ENCODE measurements at places on chromosomes 11 and 22. TPM values are rescaled to one million over a fixed set of nuclear protein-coding genes. Genes with fewer than 3 reads are reported as not detected.

DNA sequence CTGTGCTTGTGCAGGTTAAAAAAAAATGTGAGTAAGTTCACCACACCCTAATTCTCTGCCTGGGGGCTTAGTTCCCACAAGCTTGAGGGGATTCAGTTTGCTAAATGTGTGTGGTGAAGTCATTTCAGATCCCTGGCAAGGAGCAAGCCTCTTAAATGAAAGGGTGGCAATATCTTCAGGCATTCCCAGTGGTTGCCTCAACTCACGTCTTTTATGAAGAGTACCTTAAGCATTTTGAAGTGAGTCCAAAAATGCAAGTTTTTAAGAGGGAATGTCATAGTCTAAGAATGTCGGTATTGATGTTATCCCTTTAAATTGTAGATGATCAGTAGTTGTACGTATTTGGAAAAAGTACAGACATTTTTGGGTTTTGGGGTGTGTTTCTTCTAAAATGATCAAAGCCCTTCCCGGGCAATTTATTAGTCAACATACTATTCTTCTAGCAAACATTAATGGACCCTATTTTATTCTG lies 4.9 kb downstream of the TCP11L1 start:
- DNase-seq = no peak

DNA sequence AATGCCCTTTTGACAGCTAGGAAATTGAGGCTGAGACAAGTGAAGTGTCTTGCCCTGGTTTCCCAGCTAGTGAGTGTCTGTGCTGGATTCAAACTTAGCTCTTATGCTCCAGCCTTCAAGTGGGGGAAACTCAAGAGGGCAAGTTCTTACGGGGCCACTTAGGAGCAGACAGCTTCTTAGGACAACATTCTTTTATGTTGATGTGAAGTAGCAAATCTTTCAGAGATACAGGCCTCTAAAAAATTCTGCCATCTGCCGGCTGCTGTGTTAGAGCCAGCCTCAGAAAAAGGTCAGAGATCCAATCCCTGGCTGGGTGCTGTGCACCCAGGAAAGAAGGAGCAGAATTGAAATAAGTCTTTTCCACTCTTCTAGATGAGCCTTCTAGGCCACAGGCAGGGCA lies 26.6 kb downstream of the TIMP3 start:
- DNase-seq = no peak

GRCh38 chr22:40325315-40325714 lies 21.0 kb upstream of the ADSL start:
- no peak for DNase-seq

- DNase-seq = no peak
Observed at GRCh38 chr11:44727114-44727372, 281 bp downstream of the TSPAN18 start.

Gene RIMBP3C
- 1.1 TPM for total RNA-seq

Gene GGTLC3
- total RNA-seq = not detected

DNA sequence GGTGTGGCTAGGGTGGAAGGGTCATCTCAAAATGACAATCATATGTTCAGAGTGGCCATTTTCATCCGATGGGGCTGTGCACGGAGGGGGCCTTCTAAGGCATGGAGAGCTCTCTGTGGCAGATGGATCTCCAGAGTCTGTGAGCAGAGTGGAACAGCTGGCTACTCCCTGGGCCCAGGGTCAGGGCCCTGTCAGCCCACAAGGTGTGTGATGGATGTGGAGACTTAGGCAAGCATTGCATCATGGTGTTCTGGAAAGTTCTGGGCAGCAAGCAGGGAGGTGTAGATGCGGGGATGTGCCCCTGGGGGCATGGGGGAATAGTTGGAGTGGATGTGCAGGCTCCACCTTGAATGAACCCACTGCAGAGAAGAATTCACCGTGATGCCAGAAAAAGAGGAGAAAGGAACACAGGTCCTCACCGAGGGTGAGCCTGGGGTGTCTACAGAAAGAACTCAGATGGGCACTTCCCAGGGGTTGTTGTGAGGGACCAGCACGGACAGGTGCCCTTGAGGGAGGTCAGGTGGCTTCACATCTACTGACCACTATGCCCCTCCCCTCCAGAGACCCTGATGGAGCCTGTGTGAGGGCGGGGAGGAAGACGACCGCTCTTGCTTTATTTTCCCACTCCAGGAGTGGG lies 51.1 kb downstream of the CHRDL2 start:
- no peak for DNase-seq

DNA sequence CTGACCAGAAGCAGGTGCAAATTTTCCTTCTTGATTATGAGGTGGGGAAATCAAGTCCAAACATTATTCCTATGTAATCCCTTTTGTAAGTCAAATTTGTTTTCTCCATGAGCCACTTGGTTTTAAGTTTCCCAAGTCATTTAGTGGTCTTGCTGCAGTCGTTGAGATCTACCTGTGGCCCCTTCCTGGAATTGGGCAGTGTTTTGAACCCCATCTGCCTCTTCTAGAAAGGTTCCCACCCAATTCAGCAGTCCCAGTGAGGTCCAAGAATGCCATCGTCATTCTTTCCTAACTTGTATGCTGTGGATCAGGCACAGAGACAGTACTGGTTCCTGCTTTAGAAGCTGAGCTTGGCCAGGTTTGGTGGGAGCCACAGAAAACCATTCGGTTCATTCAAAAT lies 77.8 kb upstream of the GNAZ start:
- no peak for DNase-seq

Gene RPL27A
- total RNA-seq = 1,593 TPM

DNA sequence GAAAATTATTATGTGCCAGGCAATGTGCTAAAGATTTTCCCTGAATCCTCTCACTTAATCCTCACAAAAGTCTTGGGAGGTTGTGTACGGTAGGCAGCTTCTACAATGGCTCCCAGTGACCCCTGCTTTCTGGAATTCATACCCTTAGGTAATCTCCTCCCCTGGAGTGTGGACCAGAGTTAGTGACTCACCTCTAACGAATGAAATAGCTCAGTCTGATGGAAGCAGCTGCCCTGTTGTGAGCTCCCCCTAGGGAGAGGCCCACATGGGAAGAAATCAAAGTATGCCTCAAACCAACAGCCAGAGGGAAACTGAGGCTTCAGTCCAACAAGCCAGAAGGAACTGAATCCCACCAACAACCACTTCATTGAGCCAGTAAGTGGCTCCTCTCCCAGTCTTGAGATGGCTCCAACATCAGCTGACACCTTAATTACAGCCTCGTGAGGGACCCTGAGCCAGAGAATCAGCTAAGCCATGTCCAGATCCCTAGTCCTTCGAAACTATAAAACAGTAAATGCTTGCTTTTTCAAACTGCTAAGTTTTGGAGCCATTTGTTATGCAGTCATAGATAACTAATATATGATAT lies 98.9 kb upstream of the ISX start:
- no peak for DNase-seq

GRCh38 chr11:123416566-123416965 lies 13.5 kb upstream of the GRAMD1B start:
- DNase-seq = no peak

DNA sequence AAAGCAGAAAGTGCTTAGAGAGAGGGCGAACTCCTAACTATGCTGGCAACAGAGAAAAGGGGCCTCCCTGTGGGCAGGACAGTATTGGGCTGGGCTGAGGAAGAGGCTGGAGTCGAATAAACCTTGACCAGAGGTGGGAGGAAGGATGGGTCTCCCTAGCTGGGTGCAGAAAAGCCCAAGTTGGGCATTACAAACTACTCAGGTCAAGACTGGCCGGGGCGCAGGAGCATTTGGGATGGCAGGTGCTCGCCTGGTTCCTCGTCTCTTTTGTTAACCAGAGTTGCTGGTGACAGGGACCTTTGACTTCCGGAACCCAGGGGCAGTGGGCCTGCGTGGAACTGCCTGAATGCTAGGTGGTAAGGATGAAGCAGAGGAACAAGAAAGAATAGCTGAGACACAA lies 80.3 kb upstream of the SHISAL1 start:
- DNase-seq = no peak

- peak; percentile 89 for DNase-seq
Observed at GRCh38 chr11:67352546-67353316, 615 bp downstream of the POLD4 start.

DNA sequence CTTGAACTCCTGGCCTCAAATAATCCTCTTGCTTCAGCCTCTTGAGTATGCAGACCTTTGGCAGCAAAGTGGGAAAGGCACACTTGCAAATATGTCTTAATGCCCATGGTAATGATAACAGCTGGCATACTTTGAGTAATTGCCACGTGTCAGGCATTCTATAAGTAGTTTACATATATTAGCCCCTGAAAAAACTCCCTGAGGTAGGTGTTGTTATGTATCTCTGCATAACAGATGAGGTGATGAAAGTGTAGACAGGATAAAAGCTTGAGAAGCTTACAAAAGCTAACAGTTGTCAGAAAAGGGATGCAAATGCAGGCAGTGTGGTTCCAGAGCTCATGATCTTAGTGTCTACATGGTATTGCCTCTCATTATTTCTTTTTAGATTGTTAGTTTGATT lies 291.1 kb upstream of the C11orf87 start:
- no peak for DNase-seq

DNA sequence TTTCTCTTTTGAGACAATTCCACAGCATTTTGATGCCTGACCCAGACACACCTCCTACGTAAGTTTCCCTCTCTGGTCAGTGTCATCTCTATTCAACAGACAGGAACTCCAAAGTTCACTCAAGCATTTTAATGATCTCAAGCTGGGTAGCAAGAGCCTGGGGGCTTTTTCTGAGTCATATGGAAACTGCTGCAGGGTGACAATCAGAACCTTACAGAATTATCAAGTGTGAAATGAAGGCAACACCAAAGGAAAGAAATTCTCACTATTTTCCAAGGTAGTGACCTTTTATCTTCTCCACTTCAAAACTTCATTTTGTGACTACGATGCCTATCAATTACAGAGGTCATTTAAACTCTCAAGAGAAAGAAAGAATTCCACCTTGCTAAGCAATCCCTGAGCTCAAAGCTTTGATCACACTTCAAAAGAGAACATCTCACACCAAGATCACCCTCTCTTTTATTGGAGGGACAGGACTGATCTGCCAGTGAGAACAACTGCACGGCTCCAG lies 229.0 kb upstream of the ZC3H12C start:
- DNase-seq = no peak

Gene TLCD5
- total RNA-seq = 0.50 TPM

Gene OR52I2
- total RNA-seq = not detected

Gene OR10A2
- not detected for total RNA-seq

Gene OR4D5
- not detected for total RNA-seq

DNA sequence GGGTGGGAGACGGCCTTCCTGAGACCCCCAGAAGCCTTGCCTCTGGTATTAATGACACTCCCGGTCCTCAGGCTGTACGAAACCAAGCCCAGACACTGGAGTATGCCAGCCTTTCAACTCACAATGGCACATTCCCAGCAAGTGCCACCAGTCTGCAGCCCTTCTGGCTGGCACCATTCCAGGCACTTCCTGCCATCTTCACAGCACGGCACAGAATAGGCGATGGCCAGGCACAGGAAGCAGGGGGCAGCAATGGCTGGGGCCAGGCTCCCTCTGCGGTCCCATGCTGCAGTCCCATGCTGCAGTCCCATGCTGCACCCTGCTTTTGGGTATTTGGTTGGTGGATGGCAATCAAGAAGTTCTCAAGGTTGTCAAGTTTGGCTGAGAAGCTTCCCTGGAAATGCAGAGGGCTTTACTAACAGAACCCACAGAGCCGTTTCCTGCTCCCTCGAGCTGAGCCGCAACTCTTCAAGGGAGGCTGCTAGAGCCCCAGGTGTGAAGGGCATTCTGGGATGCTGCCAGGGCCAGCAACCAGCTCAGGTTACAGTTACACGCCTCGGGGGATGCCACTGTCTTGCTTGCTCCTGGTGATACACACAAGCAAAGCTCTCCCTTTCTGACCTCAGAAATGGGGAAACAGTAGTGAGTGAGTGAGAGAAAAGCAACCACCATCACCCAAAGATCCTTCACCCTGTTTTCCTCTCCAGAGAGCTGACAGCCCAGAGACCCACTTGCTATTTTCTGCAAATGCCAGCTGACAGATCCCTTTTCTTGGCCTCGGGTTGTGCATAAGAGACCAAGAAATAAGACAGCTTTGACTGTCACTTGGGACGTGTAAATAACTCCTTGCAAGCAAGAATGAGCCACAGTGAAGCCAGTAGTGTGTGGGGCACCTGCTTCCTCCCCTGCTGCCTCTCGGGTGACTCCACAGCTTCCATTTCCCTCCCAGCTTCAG lies 23.9 kb downstream of the LRFN4 start:
- DNase-seq = peak; percentile 25

DNA sequence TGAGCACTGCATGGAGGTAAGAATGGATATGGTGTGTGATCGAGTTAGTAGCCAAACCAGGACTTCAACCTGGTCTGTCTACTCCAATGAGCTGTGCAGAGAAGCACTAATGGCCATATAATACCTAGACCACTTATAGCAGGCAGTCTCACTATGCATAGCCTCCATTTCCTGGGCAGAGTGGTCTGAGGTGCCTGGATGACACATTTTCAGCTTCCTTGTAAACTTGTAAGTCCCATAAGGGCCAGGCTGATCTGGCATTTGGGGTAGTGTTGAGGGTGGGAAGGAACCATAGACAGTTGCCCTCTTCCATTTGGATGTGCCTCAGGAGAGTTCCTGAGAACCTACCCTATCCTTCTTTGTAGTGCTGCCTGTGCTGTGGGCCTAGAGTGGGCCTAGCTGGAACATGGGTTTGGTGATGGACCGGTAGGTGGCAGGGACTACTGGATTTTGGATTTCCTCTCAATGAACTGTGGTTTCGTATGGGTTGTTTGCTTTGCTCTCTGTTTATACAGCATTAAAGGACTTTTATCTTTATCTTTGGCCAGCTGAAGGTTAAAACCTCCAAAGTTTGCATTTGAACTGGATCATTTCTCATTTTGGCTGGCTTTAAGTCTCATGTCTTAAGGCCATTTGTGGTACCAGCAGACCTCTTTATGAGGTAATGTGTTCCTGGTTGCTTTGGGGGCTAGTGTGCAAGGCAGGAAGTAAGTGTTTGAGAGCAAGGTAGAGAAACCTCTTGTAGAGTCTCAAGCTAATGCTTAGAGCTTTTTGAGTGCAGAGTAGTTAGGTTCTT lies 86.9 kb downstream of the STIM1 start:
- peak; percentile 42 for DNase-seq

- DNase-seq = no peak
Observed at GRCh38 chr11:59706518-59707285, 6.9 kb downstream of the OR10V1 start.

DNA sequence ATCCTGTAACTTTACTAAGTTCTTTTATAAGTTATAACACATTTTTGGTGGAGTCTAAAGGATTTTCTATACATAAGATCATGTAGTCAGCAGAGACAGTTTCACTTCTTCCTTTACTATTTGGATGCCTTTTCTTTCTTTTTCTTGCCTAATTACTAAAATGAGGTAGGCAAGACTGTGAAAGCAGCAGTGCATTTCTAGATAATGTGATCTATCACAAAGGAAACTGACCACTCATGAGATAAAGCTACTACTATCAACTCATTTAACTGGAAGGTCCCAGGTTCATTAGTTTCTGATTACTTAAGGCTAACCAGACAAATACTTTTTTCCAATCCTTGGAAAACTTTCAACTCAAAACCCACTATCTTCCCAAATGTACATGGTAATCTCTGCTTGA lies 196.2 kb upstream of the E2F8 start:
- peak; percentile 48 for DNase-seq

DNA sequence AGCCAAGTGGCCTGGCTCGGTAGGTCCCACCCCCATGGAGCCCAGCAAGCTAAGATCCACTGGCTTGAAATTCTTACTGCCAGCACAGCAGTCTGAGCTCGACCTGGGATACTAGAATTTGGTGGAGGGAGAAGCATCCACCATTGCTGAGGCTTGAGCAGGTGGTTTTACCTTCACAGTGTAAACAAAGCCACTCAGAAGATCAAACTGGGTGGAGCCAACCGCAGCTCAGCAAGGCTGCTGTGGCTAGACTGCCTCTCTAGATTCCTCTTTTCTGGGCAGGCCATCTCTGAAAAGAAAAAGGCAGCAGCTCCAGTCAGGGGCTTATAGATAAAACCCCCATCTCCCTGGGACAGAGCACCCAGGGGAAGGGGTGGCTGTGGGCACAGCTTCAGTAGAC lies 22.3 kb upstream of the OR5B21 start:
- DNase-seq = no peak

Gene DGCR6
- 1.8 TPM for total RNA-seq
